ENCODE measurements at places on chromosomes 12 and 14.

GRCh38 chr12:91874086-91874865 is 271.4 kb downstream of the BTG1 start:
- DNase-seq, result no peak

- DNase-seq, result no peak
These were observed 253.2 kb downstream of the MDGA2 start for GRCh38 chr14:47422191-47422590.

- DNase-seq, result no peak
These were observed at the start of gene GDF3 for GRCh38 chr12:7695566-7696197. Gene GDF3, minus strand, starts transcription at chr12:7695775. Its CDS starts 47 bp downstream, at chr12:7695728.

- DNase-seq, result no peak
These were observed 29.7 kb downstream of the PRPF40B start for GRCh38 chr12:49652921-49653520.

GRCh38 chr14:103206836-103207387 is 83.7 kb downstream of the TNFAIP2 start:
- no peak for DNase-seq

GRCh38 chr12:45634273-45634917 is 95.1 kb upstream of the ARID2 start:
- DNase-seq, result no peak

GRCh38 chr14:52094546-52095271 is 25.9 kb upstream of the NID2 start:
- DNase-seq, result no peak

- DNase-seq, result no peak
These were observed 68.5 kb downstream of the RASSF3 start for GRCh38 chr12:64678835-64679234.

DNA sequence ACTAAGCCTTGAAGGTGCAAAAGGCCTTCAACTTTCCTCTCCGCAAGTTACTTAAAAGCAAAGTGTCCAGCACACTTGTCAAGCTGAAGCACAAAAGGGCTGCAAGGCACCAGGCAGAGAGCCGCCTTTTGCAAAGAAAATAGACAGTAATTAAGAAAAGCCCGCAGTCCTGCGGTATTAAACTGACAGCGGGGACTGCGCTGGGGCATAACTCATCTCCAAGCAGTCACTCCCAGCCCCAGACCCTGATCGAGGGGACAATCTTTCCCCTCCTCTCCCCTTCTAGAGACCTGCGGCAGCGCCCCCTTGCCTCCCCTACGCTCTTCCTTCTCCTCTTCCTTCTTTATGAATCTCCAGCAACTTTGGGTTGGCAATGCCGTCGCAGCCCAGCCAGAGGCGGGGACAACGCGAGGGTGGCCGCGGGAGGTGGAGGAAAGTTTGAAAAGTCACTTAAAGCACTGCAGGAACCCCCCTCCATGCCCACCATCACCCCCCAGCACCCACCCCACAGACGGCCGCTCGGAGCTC is 200.9 kb upstream of the CAND1 start:
- peak; percentile 17 for DNase-seq

DNA sequence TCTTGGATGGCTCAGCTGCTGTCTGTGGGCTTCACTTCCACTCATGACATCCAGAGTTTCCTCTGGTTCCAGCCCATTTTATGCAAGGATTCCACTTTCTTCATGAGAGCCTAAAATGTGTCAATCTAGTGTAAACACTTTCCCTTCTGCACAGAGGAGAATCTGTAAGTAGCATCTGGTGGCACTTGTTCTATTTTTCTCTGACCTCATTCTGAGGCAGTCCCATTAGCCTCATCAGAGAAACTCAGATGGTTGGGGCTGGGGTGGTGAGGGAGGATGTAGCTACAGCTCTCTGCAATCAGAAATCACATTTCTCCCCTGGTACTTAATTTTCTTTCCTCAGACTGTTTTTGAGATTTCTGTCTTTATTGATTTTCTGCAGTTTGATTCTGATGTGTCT is 81.6 kb downstream of the PRMT8 start:
- DNase-seq, result no peak

DNA sequence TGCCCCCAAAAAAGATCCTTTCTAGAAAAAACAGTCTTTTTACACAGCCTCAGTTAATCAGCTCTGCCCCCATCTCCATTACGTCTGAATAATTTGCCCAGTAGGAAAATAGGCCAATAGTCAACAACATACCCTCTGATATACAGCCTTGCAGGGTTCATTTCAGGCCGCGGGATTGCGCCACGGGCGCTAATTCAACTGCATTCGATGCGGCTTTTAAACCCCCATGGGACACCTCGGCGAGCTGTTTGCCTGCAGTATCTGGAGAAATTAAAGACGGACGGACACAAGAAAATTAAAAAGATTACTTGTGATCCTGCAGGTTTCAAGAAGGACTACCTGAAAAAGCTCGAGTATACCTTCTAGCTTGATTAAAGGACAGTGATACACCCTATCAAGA is 36.1 kb downstream of the ERP29 start:
- DNase-seq, result no peak

- DNase-seq, result no peak
These were observed 20.4 kb downstream of the VASH1 start for GRCh38 chr14:76781648-76782051.

DNA sequence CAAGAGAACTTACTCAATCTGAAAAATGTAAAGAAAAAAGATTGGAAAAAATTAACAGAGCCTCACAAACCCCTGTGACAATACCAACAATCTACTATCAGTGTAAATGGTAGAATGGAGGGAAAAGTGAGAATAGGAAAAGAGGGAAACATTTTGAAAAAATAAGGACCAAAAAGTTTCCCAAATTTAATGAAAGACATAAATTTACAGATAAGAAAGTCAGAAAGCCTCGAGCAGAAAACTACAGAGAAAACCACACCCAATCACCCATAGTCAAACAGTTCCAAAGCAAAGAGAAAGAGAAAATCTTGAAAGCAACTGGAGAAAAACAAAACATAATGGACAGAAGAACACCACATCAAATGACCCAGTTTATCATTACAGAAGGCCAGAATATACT is 142.7 kb upstream of the DIO3 start:
- DNase-seq, result no peak

- DNase-seq, result no peak
These were observed 10.6 kb downstream of the ARL6IP4 start for GRCh38 chr12:122990961-122991622.

GRCh38 chr14:86619726-86620125 is 1089.8 kb downstream of the FLRT2 start:
- DNase-seq, result no peak

DNA sequence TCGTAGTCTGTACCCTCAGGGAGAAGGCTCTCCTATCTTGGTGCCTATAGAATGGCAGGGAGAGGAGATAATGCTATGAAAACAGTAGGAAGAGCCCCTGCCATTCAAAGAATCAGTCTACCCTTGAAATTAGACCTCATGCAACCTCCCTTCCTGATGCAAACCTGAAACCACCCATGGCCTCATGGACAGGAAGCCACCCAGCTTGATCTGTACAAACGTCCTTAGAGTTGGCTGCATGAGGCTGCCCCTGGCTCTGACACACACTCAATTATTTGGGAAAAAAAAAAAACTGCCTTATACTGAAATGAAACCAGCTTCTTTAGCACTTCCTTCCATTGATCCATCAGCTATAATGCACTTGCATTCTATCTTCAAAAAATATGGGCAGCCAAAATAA is 116.6 kb upstream of the BCL2L14 start:
- DNase-seq, result no peak

DNA sequence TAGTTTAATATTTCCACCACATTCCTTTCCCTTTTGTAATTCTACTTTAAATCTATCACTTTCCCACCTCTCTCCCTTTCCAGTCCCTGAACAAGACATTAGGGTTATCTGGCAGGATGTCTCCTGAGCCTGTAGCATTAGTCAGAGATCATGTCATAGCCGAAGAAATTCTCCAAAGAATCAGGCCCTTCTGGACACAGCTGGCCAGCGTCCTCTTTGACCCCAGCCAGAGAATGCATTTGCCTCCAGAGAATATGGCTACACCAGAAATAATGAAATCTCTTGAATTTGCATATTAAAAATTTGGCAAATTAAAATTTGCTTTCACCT is 56.7 kb downstream of the NTF3 start:
- DNase-seq, result no peak

GRCh38 chr12:108629151-108629550 is 4.5 kb downstream of the SELPLG start:
- peak; percentile 49 for DNase-seq

- DNase-seq, result no peak
These were observed 42.2 kb downstream of the TAOK3 start for GRCh38 chr12:118330421-118331018.

- DNase-seq, result no peak
These were observed 103.7 kb downstream of the CMKLR1 start for GRCh38 chr12:108235197-108235984.

GRCh38 chr12:53480491-53481442 is 18.5 kb downstream of the MAP3K12 start:
- no peak for DNase-seq

DNA sequence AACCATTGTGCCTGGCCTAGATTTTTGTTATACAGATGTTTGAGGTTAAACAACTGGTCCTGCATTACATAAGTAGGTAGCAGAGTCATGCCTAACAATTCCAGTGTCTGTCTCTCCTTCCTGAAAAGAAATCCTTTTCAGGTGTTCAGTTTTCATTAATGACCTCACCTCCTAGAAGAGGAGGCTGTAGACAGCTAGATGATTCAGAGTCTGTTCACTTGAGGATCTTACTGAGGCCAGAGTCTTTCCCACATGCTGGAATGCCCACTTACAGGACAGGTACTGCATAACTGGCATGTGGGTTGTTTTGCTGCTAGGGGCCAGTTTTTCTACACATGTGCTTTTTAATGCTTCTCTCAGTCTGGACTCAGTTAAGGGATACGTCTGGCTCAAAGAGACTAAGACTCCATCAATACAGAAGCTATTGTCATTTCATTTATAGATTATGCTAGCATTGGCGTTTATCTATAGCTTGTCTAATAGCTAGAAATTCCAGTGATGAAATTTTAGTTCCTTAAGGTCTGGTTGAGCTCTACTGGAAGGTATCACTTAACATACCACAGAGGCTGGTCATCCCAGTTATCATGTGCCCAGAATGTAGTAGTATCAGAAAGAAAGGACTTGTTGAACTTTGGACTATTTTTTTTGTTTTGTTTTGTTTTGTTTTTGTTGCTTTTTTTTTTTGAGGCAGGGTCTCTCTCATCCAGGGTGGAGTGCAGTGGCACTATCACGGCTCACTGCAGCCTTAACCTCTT is 206.4 kb downstream of the ERC1 start:
- DNase-seq, result no peak

DNA sequence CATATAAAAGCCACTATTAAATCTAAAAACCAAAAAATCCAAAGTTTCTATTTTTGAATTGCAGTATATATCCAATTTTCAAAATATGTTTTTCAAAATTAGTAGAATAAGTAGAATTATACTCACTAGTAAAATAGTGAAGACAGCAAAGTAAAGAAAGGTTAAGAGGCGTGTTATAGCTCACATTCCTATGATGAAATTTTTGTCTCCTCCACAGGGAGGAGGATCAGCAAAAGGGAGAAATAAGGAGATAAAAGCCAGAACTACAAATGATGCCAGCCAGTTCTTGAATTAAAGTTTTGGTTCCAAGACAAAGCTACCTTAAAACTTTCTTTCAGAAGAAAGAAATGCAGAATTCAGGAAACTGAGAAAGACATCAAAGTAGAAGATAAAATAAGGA is 50.0 kb downstream of the C2CD5 start:
- no peak for DNase-seq

GRCh38 chr14:67514650-67515385 is 18.3 kb upstream of the PLEKHH1 start:
- DNase-seq, result peak; percentile 48

GRCh38 chr14:77032491-77032843 is 4.0 kb upstream of the IRF2BPL start:
- DNase-seq, result no peak

GRCh38 chr14:78959674-78960264 is 789.6 kb downstream of the NRXN3 start:
- DNase-seq, result peak; percentile 23

GRCh38 chr12:117518594-117519270 is 157.3 kb upstream of the NOS1 start:
- DNase-seq, result no peak

GRCh38 chr12:91948504-91948903 is 197.1 kb downstream of the BTG1 start:
- no peak for DNase-seq

DNA sequence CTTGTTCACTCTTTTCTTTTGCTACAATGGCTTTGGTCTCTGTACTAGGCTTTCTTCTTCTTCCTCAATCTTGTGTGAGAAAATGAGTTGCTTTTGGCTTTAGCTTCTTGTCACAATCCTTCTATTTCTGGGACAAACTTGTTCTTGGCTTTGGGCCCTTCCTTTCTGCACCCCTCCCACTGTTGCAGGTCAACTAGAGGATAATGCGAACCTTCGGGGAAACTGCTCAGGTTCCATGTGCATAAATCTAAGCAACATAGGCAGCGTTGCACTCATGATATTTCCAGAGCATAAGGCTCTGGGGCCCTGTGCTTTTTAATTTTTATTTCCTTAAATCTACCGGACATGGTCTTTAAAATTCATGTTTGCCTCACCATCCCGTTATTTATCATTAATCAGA is 89.8 kb upstream of the LRIG3 start:
- no peak for DNase-seq

- no peak for DNase-seq
These were observed 7.4 kb upstream of the CYP46A1 start for GRCh38 chr14:99676657-99677056.

DNA sequence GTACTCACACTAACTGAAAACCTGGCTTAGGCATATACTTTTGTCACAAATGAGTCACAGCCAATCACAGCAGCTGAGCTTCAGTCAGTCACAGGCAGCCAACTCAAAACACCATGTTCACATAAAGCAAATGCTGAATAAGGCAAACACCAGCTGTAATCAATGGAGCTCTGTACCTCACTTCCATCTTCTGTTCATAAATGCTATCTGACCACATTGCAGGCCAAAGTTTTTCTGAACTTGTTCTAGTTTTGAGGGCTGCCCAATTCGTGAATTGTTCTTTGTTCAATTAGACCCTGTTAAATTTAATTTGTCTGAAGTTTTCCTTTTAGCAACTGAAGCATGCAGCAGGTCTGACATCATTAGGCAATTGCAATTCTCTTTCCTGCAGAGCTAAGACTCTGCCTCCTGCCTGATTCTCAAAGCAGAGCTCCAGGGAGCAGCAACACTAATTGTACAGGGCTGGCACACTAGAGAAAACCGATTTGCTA is 129.9 kb downstream of the WIF1 start:
- DNase-seq, result no peak

DNA sequence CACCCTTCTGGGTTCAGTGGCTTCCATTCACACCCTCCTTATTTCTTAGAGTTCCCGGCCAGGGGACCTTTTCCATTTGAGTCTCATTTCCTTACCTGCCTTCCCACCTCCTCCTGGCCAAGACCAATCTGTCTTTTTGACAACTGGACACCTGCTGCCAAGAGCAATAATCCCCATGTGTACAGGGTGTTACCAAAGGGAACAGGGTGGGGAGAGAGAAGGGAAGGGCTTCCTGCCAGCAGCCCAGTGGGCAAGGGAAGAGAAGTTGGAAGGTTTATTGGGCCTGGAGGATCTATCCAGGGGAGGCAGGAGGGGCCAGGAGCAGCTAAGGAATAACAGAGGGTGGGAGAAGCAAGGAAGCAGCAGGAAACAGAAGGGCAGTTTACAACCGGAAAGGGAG is 346.2 kb downstream of the C12orf75 start:
- no peak for DNase-seq

GRCh38 chr12:98291828-98292227 is 223.6 kb upstream of the TMPO start:
- no peak for DNase-seq

All from stimulated activated naive CD8-positive, alpha-beta T cell treated with anti-CD3 and anti-CD28 coated beads, Interleukin-15, amount 100 ng/mL, for 72 hours (primary cell).